ENCODE measurements at places on chromosomes 7 and 10.
A peak's percentile ranks its signal among the peaks of the same experiment; 100 is the strongest.

DNA sequence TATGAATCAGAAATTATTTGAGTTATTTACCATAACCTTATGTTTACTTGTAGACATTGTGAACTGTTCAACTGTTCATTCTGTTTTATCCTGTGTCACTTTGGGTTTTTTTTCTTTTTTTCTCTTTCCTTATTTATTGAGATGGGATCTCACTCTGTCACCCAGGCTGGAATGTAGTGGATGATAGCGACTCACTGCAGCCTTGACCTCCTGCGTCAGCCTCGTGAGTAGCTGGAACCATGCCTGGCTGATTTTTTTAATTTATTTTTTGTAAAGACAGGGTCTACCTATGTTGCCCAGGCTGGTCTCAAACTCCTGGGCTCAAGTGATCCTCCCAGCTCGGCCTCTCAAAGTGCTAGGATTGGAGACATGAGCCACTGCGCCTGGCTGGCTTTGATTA is 97.1 kb downstream of the CSTF2T start:
- no peak for DNase-seq

GRCh38 chr7:108385834-108386422 is 70.3 kb downstream of the NRCAM start:
- peak; percentile 29 for DNase-seq

GRCh38 chr7:98254951-98255610 is 3.0 kb upstream of the TECPR1 start:
- DNase-seq = no peak

DNA sequence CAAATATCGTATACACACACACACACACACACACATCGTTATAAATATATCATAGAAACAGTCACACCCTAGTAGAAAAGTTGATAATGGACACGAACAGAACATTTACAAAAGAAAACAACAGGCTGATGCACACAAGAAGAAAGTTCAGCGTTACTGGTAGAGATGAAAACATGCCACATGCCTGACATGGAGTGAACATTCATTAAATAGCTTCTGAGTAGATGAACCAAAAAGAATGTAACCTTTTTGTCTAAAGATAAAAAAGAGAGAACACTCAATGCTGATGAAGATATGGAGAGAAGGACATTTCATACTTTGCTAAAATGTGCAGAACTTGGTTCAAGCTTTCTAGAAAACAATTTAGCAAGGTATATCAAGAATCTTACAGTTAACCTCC is 173.4 kb upstream of the KLF14 start:
- DNase-seq = no peak

DNA sequence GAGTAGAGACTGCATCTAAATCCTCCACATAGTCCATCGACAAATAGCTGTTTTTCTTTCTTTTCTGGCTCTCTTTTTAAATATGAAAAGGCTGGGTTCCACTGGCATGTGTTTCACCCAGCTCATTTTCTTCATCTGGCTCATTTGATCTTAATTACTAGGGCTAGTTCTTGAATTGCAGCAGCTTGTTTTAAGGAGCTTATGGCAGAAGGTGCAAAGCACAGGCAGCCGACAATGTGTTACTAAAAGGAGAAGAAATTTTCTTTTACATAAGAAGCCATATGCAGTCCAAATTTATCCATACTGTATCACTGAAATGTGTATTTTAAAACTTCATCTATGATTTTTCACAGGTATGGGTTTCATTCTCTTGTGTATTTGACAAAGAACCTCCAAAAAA is 205.6 kb upstream of the PTER start:
- no peak for DNase-seq

DNA sequence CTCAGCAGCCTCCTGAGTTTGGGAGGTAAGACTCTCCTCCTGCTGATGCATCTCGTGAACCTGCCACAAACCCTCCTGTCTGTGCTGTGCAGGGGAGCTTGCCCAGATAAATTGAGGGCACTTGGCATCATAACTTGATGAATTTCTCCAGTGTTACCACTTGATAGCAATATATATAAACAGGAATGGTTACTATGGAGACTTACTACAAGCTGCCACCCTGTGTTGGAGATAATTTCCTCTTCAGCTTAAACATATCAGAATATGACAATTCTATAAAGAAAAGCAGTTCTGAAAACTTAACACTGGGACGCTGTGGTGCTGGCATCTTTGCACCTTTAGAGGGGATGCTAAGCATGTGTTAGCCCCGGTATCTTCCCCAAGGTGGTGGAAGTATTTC is 14.9 kb downstream of the PFKFB3 start:
- DNase-seq = no peak

All from NCI-H1092 treated with DMSO at 0.1 percent for 48 hours (cell line).